Activated naive CD4-positive, alpha-beta T cell treated with anti-CD3 and anti-CD28 coated beads, Interleukin-2, amount 50 U/mL, for 16 hours (primary cell): ENCODE measurements at places on chromosomes 11 and 22.

GRCh38 chr11:87275176-87275575, 237.4 kb downstream of the TMEM135 start:
- DNase-seq: no peak

DNA sequence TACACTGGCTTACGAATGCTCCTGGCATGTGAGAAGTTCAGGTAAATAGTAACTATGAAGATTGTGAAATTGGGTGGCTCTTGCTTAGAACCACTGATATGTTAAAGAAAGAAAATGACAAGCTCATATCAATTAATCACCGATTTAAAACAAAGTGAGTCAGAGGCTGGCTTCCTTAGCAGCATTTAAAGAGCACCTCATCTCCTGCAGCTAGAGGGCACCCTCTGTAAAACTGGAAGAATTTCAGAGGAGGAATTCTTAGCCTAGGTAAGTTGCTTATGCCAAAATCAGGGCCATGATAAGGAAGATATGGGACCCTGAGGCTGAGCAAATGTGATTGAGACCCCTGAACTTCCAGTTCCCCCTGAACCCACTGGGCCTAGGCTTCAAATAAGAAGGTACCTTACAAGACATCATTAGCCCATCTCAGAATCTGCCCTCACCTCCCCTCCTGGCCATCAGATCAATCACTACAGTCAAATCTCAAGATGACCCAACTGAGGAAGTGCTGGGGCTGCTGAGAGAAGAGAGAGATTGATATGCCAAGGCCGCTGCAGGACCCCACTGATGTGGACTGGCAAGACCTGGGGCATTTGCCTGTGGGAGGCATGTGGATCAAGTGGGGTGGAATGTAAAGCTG, 8.6 kb upstream of the CD3E start:
- peak; percentile 53 for DNase-seq

- DNase-seq: no peak
Measured at GRCh38 chr11:32374261-32374711, 61.1 kb downstream of the WT1 start.

- no peak for DNase-seq
Measured at GRCh38 chr11:23755076-23755475, 741.8 kb upstream of the LUZP2 start.

- no peak for DNase-seq
Measured at GRCh38 chr22:47411006-47411405, 648.6 kb downstream of the TBC1D22A start.

- DNase-seq: no peak
Measured at GRCh38 chr11:122538060-122538459, 117.5 kb upstream of the UBASH3B start.

DNA sequence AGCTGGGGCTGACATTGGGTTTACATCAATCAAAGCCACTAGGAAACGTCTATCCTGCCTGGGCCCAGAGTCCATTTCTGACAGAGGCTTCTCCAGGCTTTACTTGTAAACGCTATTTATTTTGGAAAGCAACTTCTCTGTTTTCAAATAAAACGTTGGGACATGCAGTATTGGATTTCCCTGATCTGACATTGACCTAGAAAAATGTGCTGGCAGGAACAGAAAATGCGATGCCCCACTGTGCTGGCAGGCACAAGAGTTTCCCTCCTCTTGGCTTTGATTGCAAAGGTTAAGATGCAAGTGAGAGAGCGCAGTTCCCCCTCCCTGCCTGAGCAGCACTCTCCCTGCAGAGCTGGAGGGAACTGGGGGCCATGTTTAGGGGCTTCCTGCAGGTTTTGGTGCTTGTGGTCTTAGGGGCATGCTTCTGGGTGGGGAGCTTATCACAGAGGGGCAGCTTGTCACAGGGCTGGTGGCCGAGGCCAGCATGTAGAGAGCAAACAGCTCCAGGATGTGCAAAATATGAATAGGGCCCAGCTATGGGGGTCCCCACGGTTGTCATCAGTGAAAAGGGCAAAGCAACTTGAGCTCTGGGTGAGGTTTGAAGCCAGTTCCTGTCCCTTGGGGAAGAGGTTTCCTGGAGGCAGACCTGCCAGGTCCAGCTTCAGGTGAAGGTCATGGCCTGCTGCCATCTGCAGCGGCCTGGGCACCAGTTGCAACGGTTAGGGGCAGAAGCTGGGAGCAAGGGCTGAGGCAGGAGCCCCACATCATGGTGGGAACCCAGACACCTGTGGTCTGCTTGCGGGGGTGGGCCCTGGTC, 42.3 kb upstream of the DKK3 start:
- no peak for DNase-seq

- DNase-seq: no peak
Measured at GRCh38 chr11:22389526-22390282, 51.5 kb downstream of the SLC17A6 start.

- DNase-seq: no peak
Measured at GRCh38 chr11:82854242-82854641, 46.0 kb downstream of the PRCP start.

DNA sequence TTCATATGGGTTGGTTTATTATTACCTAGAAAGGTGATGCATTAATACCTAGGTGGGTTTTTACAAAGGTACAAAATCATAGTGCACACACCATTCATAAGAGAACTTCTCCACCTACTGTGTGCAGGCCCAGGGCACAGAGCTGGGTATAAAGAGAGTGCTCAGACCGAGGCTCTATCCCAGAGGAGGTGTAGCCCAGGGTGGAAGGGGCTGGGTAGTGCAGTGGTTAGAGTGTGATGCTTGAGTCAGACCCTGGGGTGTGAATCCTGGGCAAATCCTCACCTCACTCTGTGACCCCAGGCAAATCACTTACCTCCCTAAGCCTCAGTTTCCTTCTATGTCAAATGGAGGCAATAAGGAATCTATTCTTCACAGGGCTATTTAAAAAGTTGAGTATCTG, 32.2 kb downstream of the PARVG start:
- DNase-seq: no peak

DNA sequence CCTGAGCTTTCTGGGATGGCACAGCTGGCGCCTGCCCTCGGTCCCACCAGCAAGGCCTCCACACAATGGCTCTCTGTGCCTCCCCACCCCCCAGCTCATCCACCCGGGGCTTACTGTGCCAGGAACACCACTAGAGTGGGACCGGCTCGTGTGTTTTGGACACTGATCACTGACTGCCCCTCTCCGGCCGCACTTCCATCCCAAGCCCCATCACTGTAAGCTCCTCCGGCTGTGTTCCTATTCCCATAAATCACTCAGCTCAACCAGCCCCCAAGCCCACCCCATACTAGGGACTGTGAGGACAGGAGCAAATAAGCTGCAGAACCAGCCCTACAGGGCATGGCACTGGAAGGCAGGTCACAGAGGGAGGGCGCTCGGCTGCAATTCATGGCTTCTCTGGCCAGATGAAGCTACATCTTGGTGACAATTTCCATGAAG, 7.3 kb downstream of the APBB1 start:
- no peak for DNase-seq

- DNase-seq: no peak
Measured at GRCh38 chr11:59285716-59286260, 72.9 kb upstream of the OR5AN1 start.

- no peak for DNase-seq
Measured at GRCh38 chr22:48506506-48507145, 1321.0 kb downstream of the BRD1 start.

DNA sequence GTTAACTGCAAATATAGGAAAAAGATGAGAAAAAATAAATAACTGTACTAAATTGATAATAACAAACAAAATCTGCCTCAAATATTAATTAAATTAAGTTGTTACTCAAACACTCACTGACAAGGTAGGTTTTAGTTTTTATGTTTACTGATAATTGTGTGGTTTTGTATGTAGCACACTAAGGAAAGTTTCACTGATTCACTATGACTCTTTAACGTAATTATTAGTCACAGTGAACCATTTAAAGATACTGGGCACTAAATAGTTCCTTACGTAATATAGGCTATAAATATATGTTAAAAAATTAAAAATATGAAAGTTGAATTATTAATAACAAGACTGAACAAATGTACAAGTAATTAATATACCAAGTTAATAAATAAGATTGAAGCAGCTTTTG, 2330.0 kb upstream of the RAG2 start:
- DNase-seq: no peak

DNA sequence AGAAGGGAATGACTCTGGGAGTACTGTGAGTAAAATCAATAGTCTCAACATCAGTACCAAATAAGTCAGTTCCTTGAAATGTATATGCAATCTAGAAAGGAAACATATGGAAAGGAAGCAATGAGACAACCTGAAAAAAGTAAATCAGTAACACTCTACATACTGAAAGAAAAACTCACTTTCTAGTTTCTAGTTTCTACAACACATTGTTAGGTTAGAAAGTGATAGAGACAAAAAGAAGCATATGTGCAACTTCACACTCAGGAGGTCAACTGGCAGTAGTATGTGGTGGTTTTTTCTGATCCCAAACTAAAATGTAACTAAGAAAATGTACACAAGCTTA, 156.5 kb upstream of the SOX6 start:
- no peak for DNase-seq

GRCh38 chr11:47631473-47631872, 10.9 kb downstream of the MTCH2 start:
- no peak for DNase-seq

- no peak for DNase-seq
Measured at GRCh38 chr11:76231121-76231738, 24.9 kb upstream of the WNT11 start.

DNA sequence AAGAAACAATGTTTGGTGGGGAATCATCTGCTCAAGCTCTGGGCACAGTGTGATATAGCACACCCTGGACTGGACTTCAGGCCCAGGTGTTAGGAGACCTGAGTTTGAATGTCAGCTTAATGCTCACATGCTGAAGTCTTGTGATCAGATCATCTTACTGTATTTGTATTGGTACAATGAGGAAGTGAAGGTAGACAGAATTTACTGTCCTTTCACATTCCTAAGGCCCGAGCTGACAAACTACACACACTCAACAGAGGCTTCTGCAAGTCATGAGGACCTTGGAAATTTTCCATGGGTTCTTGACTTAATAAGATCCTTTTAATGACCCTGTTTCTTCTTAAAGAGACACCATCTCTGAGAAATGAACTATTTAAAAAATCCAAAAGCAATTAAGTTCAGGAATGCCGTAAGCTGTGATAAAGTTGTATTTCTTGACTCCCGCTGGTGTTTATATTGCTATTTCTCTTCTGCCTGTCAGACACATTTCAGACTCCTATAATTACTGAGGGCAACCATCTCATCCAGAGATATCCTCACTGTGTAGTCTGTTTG, 802.0 kb downstream of the DLG2 start:
- no peak for DNase-seq

DNA sequence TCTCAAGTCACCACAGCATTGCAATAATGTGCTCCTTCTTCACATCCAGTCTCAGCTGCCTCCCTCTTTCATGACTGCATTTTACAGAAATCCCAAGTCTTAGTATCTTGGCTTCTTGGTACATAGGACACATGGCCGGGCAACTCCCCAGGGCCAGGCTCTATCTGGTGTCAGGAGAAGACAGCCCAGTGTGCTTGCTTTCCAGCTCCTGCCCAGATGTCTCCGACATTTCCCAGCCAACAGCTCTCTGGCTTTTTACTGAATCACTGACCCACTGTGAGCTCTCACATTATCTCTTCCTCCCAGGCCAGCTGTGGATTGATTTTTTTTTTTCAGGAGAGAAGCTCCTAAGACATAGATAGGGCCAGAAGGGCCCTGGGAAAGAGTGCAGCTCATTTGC, 346.0 kb upstream of the C11orf87 start:
- no peak for DNase-seq

- DNase-seq: no peak
Measured at GRCh38 chr22:17479135-17479534, 84.2 kb upstream of the SLC25A18 start.

GRCh38 chr11:62552485-62553079, 6.0 kb upstream of the AHNAK start:
- no peak for DNase-seq

DNA sequence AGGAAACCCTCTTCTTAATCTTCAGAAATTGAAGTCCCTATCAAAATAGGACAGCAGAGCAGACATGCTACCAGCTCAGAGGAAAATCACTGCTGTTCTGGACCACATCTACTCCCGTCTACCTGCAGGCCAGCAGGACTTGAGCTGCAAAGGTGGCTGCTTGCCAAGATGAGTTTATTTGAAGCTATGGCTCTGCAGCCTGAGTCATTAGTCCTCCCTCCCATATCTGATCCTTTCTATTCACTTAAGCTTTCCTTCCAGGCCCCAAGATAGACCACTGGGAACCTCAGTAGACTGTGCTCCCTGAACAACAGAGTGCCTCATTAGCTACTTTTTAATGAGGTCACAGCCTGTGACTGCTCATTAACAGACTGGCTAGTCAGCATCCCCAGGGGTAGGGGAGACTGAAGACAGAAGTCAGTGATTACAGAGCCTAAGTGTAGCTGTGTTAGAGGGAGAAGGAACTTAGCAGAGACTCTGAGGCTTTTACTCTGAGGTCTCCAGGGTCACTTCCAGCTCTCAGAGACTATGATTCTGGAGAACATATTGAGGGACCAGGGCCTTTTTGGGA, 6.8 kb upstream of the OR10A2 start:
- DNase-seq: no peak

GRCh38 chr11:61542024-61542461, 33.5 kb downstream of the LRRC10B start:
- DNase-seq: no peak

GRCh38 chr11:106105986-106106385, 28.5 kb downstream of the AASDHPPT start:
- DNase-seq: no peak

DNA sequence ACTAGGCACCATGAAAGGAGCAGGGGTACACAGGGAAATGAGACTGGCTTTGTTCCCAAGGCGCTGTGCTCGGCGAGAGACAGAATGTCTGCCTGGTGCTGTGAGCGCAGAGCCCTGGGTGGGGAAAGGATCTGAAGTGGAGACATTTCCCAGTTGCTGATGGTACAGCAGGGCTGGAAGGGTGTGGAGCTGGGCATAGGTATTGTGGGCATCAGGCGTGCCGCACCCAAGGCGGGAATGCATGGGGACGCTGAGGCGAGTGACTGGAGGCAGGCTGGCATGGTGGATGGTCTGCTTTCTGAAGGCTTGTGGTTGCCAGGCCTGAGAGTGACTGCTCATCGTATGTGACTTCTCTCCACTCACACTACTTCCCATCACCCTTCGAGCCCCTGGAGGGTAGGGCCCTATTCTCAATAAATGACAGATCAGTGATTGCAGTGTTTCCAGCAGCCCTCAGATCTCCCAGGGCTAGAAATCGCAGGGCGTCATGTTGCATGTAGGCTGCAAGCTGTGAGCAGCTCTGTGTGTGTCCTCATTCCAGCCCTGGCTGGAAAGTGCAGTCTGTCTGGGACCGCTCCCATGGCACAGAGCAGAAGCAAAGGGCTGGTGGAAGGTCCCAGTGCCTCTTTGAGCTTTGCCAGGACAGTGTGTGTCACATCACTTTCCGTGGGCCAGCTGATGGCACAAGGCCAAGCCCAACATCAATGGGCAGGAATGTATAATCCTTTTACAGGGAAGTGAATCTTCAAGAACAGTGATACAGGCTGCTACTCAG, 67.7 kb downstream of the TBC1D22A start:
- DNase-seq: no peak

- no peak for DNase-seq
Measured at GRCh38 chr22:45125188-45125587, 38.5 kb upstream of the NUP50 start.
